ENCODE measurements at places on chromosomes 2 and 18.

DNA sequence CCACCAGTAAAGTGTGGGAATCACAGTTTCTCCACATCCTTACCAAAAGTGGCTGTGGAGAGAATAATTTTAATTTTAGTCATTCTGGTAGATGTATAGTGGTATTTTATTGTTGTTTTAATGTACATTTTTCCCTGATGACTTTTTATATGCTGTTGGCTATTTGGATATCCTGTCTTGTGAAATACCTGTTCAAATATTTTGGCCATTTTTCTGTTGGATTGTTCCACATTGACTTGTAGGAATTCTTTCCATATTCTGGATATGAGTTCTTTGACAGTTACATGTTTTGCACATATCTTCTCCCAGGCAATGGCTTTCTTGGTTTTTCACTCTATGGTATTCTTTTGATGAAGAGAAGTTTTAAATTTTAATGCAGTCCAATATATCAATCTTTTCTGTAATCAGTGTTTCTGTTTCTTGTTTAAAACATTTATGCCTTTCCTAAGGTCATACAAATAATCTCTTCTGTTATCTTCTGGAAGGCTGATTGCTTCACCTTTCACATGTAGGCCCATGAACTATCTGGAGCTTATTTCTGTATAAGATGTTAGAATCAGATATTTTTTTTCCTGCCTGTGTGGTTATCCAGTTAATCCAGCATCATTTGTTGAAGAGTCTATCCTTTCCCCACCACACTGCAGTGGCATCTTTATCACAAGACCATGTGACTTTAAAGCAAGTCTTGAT, 19.0 kb downstream of the AFTPH start:
- no peak for DNase-seq

DNA sequence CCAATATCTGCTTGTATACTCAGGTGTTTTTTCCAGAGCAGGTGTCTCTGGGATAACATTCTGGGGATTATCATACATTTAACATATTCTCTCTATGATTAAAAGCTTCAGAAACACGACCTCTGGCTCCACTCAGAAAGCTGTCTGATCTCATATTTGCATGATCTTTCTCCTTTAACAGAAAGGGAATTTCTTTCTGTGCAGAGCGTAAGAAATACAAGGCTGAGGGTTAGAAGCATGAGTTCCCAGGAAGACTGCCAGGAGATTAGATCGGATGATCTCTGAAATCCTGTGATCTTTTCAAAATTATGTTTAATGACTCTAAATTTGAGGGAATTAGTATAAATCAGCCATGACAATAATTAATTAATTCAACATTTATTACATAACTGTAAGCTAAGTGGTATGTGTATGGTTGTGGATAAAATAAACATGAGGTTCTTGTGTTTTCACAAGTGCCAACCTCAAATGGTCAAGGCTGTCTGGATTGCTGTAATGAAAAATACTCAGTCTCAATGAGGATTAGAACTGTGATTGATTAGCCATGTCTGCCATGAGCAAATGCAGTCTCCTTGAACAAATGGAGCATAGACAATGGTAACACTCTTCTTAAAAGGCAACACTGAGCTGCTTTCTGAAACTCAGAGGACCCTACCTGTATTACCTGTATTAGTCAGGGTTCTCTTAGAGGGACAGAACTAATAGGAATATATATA, 304.9 kb downstream of the STK39 start:
- DNase-seq, result no peak

DNA sequence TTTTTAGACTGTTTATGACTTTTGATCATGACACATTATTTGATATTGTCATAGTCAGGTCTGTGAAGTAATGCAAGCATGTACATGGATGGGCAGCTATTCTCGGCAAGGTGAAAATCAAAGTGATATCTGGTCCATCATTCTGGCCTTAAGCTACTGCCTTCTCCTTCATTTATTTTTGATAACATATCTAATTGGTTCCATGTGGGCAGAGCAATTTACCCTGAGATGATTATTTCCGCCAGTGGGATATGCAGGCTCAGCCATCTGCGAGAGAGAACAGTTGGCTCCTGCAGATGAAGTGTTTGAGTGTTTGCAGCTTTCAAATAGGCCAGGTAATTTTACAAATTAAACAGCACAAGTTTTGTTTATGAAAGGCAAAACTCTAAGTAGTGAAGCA, 116.4 kb downstream of the LYPD6 start:
- no peak for DNase-seq

DNA sequence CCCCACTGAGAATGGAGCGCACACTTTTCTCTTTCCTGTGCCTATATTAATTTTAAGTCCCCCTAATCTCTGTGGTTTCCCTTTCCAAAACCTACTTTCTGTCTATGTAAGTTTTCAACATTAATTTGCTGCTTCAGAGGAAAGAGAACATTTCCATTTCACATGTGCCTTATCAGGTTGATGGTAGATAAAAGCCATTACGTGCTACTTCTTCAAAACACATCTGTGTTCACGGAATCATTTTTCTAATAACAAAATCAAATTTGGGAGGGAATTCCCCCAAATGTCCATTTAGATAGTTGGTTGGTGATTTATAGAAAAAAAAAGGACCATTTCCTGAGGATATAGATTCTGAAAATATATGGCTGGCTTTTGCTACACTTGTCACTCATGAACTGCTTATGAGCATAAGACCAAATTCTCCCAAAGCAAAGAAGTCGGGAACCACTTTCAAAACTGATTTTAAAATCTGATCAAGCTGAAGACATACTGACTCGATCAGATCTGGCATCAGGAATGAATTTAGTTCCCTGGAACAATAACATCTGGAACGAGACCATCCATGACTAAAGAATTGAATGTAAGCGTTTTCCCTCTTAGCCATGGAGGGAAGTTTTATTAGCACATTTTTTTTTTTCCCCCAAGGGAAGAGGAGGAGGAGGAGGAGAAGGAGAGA, 8.2 kb downstream of the PTGR3 start:
- no peak for DNase-seq

DNA sequence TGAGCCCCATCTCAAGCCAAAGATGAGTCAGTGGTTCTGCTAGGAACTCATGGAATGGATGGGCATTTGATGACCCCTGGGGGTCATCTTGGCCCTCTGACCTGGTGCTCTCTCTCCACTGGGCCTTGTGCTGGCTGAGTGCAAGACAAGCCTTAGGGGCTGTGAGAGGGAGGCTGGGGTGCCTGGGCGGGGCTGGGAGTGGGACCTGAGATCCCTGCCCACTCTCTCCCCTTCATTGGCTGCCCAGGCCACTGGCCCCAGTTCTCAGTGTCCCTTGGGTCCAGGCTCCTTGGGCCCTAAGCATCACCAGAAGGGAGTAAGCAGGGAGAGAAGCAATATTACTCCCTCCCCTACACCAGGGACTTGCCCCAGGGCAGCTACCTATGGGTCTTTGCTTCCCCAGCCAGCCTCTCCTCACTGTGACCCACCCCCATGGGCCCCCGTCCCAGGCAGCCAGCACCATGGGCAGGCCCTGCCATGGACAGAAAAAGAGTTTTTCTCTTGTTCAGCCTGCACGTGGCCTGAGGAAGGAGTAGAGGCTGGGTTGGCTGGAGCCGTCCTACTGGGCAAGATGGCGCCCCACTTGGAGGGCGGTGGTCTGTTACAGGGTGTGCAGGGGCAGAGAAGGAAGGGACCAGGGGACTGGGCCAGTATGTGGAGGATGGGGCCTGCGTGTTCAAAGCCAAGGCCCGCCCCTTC, 33.6 kb downstream of the ATOH8 start:
- DNase-seq, result no peak

- DNase-seq, result no peak
Observed at GRCh38 chr18:79733135-79733701, 53.6 kb downstream of the CTDP1 start.

DNA sequence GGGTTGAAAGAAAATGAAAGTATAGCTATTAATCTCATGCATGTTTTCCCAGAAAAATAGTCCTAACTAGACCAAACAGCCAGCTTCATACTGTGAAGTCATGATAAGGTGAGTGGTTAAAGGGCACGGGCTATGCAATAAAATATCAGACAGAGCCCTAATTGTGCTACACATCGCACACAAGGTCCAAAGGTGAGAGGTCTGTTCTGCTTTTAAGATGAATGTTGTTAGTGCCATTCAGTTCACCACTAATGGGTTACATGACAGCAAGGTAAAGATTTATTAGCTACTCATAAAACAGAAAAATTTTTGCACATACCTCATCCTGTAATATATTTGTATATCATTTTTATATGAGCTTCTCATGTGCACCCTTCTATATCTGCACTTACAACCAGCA, 105.0 kb upstream of the STK17B start:
- no peak for DNase-seq

DNA sequence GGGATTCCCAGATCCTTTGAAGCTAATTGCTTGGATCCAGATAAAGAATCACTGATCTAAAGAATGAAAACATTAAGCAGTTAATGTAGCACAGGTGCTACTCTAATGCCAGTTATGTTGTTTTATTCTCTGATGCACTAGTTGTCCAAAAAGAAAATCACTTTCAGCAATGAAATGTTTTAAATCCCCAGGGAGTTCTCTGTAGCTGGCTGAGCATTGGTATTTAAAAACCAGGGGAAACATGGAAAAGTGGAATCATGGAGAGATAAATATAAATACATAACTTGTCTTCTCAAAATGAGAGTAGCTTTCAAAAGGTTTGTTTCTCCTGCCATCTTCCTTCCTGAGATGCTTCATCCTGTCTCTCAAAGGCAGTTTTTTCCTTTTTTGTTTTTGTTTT, 37.7 kb downstream of the CD302 start:
- DNase-seq, result no peak
